NCI-H82 (cell line): ENCODE measurements at places on chromosomes 3 and 15.

DNA sequence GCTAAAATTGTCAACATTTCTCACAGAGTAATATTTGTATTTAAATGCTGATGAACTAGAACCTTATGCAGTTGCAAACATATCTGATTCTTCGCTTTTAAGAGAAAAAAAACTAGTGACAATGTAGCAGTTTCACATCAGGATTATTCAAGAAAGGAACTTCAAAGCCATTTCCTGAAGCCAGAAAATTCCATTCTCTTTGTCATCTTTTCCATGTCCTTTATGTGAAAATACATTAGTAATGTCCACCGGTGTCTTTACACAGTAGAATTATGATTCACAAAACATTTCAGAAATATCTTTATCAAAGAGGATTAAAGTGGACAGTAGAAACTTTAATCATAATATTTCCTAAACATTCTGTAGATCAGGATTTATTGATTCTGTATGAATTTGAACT is 12.7 kb upstream of the LXN start:
- DNase-seq = no peak

GRCh38 chr15:83838763-83839162 is 184.8 kb downstream of the ADAMTSL3 start:
- no peak for DNase-seq

- no peak for DNase-seq
These were observed 55.9 kb downstream of the ALCAM start for GRCh38 chr3:105422645-105423044.

DNA sequence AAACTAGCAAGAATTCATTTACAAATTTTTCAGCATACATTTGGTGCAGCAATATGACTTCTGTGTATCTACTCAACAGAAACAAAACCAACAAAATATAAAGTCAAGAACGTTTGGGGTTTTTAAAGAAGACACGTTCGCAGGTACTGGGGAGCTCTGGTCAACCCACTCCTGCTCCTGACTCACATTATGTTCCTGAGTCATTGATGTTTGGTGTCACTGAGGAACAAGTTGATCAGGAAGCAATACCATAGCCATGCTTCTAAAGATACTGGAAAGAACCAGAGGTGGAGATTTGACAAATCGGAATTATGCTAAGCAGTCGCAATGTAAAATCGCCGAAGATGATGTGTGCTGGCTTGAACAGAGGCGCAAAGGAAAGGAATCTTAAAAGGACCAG is 22.0 kb downstream of the SLC4A7 start:
- no peak for DNase-seq

DNA sequence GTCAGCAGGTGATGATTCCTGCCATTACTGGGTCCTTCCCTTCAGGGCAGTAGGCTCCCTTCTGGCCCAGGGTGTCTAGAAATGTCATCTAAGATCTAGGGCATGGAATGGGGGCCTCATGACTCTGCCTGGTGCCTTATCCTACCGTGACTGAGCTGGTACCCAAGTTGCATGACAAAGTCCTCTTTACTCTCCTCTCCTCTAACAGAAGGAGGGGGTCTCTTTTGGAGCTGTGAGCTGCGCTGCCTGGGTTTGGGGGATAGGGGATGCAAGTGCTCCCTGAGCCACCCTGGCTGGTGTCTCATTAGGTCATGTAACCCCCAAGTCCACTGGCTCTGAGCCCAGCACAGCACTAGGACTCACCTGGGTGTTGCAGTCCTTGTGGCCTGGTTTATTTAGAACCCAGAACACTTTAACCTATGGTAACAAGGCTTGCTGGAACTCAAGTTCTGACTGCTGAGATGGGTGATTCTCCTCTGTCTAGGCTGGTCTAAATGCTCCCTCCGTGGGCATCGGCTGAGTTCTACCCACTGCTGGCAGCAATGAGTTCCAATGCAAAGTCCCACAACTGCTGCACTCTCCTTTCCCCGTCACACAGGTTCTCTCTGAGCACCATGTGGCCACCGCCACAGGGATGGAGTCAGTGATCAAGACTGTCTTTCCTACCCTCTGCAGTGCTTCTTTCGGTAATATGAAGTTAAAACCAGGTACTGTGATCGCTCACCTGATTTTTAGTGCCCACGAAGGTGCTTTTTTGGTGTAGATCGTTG is 34.0 kb downstream of the XXYLT1 start:
- DNase-seq = no peak

DNA sequence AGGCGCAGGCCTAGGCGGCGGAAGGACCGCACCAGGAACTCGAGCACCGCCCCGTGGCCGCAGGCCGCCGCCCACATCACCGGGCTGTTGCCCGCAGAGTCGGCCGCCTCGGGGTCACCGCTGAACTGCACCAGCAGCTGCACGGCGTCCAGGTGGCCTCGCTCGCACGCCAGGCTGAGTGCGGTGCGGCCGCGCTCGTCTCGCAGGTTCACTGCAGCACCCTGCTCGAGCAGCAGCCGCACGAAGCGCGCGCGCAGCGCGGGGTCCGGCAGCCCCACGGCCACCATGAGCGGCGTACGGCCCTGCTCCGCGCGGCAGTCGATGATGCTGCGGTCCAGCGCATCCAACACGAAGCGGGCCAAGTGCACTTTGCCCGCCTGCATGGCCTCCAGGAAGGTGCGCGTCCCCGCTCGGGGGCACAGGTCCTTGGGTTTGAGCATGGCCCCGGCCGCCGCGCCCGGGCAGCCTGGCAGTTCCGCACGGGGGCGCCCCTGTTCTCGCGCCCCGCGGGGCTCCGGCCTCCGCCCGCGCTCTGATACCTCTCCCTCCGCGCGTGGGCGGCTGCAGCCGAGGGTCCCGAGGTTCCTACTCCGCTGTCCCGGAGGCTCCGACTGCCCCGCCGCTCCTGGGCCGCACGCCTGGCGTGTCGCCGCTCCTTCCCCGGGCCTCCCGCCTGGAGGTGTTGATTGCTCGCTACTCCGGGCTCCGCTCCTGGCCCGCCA is 556 bp downstream of the ANKRD63 start:
- DNase-seq = peak; percentile 65

DNA sequence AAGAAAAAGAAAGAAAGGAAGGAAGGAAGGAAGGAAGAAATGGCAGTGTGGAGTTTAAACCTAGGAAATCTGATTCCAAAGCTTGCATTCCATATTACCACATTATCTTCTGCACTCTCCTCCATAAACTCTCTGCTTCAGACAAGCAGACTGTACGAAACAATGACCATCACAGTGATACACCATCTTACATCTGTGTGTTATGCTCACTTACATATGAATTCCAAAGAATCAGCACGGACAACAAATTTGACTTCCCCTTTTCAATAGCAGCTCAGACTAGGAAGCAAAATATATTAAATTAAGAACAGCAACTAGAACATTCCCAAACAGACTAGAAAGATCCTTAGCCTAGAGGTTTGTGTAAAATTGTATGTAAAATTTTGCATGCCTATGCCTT is 18.0 kb upstream of the PPM1L start:
- DNase-seq = no peak

DNA sequence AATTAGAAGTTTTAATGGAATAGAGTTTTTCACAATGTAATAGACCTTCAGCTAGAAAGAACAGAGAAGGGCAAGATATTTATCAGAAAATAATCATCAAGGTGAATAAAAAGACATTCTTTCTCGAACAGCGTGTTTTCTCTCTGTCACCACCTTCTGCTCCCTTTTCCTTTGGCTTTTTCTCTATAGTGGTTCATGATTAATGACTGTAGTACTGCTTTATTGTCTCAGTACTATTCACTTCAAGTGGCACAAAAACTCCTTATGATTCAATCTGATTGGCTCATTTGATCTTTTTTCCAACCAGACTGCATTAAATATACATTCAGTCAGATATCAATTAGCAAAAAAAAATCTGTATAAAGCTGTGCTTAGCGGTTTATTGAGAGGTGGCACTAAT is 516.0 kb downstream of the OTOL1 start:
- no peak for DNase-seq

DNA sequence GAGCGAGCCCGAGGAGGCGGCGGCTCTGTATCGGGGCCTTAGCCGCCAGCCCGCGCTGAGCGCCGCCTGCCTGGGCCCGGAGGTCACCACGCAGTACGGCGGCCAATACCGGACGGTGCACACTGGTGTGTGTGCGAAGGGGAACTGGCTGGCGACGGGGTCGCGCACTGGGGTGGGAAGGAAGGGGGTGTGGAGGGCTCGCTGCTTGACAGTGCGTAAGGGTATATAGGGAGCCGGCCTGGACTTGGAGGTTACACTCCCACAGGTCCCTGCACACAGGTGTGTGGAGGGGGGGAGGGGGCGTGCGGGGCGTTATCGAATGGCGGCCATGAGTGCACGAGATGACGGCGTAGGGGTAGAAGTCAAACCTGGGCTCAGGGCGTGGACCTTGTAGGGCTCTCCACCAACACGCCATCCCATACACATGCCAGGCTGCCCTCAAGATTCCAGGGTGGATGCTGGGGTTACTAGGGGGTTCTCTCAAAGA is 389 bp downstream of the APEH start:
- no peak for DNase-seq

DNA sequence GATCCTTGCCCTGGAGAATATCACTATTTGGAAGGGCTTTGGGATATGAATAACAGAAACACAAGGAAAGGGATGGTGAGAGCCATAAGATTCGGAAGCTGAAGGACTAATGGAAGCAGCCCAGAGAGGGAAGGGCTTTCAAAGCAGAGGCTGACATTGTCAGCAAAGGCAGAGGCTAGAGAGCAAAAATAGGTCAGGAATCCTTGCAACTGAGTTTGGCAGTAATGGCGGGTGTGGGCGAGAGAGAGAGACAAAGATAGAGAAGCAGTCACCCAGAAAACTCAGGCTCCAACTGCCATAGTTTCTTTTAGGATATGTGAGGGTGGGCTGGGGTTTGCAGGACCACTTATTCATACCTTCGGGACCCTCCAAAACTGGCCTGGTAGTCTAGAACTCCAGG is 248.6 kb downstream of the OPA1 start:
- DNase-seq = no peak

DNA sequence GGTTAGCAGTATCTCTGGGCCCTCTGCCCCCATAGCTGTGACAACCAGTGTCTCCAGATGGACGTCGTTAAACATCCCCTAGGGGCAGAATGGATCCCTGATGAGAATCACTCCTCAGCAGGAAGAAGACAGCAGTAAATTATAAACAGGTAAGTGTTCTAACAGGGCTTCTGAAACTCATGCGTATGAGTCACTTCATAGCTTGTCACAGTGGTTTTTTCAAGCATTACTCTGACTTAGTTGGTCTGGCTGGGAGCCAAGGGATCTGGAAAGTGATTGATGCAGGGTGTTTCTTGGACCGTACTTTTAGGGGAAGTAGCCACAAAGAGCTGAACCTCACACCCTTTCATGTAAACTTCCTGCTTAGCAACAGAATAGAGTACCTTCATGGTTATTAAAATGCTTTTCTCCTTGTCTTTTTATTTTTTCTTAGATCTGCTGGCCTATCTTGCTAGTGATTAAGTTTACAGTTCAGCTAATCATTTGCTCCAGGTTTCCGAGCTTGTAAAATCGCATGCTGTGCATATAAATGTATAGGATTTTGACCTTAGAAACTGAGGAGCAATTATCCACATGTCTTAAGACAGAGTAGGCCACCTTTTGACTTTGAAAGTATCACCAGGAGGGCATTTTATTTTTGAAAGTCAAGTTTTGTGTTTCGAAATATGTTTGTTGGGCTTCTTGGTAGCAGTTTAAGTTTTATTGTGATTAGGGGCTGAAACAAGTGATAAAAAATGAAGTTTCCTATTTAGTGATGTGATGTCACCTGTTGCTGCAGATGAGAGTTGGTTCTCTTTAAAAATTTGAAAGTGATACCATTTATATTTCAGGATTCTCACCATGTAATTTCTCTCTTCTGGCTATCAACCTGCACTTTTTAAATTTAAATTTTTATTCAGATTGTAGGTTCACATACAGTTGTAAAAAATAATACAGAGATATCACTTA is 333.9 kb downstream of the PTPRG start:
- DNase-seq = peak; percentile 74
